ENCODE measurements at places on chromosomes 2 and 18.

DNA sequence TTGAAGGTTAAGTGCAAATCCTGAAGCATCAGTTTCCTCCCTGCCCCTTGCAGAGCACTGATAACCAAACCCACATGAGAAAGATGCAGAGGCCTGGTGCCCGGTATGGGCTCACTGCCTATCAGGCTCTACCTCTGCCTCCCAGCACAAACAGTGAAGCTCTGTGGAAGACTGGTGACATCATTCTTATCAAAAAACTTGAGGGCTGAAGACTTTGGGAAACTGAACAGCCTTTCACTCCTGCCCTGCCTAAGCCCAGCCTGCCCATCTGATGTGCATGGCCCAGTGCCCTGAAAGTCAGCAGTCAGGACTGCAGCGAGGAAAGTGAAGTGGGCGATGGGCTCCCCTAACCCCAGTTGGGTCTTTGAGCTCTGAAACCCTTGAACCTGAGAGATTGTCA lies 174.8 kb upstream of the ARL4C start:
- DNase-seq: no peak

- DNase-seq: no peak
Measured at GRCh38 chr2:30223413-30223874, 7.9 kb upstream of the LBH start.

DNA sequence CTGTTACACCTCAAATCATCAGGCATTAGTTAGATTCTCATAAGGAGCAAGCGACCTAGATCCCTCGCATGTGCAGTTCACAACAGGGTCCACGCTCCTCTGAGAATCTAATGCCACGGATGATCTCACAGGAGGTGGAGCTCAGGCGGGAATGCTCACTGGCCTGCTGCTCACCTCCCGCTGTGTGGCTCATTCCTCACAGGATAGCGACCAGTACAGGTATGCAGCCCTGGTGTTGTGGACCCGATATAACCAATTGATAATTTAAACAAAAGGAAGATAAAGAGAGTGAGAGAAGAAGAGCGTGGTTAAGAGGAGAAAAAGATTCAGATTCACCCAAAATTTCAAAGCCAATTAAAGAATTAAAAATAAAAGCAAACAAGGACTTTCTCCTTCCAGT lies 20.8 kb downstream of the TLK1 start:
- no peak for DNase-seq

GRCh38 chr2:19138264-19138825 lies 220.1 kb downstream of the OSR1 start:
- DNase-seq: no peak

- no peak for DNase-seq
Measured at GRCh38 chr18:8286303-8286702, 322.9 kb upstream of the RAB12 start.

DNA sequence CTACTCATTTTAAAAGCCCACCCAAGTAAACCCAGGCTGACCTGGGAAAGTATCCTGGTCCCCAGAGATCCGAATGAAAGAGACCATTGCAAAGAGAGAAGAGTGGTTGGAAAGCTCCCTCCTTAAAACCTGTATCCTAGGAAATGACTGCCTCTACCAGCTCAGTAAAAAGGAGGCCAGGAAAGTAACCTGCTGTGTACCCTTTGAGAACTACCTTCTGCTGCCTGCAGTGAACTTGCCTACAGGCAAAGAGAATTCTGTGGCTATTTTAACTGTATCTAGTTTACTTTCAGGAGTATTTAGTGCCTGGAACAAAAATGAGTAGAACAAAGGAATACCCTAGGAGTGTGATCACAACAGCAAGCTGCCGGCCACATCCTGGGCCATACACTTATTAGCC lies 641.7 kb upstream of the NRXN1 start:
- DNase-seq: no peak

DNA sequence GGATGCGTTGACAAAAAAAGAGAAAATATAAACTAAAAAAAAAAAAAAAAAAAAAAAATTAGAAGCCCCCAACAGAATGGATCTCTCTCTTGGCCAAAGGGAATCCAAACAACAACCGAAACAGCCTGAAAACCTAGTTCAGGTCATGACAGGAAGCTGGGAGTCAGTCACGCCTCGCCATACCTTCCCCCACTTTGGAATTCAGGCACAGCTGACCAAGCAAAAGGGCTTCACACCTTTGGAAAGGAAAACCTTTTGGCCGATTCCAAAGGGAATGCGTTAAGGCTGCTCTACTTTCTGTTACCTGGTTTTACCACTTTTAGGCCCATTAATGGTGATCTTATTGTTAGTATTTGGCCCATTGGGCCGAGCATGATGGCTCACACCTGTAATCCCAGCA lies 17.9 kb upstream of the RMC1 start:
- DNase-seq: no peak

GRCh38 chr2:109460553-109461324 lies 153.0 kb downstream of the SEPTIN10 start:
- no peak for DNase-seq

DNA sequence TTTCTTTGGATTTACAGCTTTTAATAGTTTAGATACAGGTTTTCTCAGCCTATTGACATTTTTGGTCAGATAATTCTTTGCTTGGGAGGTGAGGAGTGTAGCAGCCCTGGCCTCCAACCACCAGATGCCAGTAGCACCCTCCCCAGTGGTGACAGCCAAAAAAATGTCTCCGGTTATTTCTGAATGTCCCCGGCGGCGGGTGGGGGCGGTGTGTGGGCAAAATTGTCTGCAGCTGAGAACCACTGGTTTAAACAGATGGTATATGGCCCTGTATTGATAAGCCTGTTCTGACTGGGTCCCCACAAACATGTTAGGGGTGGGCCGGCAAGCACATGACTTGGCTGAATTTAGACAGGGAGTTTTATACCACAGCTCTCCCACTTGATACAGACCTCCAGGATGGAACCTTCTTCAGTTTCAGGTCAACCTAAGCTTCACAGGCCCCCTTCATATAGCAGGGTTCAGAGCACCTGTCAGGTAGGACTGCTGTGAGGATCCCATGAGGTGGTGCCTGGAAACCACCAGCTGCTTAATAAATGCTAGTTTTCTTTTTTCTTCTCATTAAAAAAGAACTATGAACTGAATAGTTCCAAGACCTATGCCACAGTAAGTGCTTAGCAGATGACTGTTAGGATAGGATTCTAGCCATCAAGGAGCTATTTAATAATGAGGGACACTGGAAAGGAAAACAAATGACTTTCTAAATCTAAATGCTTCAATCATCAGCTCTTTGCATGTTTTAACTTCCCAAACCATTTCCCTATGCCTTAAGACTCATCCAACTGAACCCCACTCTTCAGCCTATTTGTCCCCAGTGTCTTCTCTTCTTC lies 18.1 kb downstream of the LPIN2 start:
- peak; percentile 64 for DNase-seq

GRCh38 chr2:47339745-47340541 lies 63.0 kb upstream of the MSH2 start:
- DNase-seq: no peak

DNA sequence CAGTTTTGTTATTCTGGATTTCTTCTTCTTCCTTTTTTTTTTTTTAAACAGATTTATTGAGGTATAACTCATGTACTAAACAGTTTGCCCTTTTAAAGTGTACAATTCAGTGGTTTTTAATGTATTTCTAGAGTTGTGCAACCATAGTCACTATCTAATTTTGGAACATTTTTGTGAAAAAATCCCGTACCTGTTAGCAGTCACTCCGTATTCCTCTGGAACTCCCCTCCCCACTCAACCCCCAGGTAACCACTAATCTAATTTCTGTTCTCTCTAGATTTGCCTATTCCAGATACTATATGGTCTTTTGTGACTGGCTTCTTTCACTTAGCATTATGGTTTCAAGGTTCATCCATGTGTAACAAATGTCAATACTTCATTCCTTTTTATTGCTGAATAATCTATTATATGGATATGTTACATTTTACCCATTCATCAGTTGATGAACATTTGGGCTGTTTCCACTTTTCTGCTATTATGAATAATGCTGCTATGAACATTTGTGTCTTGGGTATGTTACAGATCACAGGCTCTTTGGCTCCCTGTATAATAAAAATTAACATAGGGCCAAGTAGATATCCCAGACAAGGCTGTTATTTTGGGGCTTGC lies 21.9 kb downstream of the EHBP1 start:
- no peak for DNase-seq

- no peak for DNase-seq
Measured at GRCh38 chr18:39208190-39208589, 1642.6 kb upstream of the CELF4 start.

GRCh38 chr18:45745817-45746461 lies 22.0 kb downstream of the SLC14A1 start:
- no peak for DNase-seq

GRCh38 chr2:75431276-75431675 lies 129.5 kb downstream of the EVA1A start:
- no peak for DNase-seq

DNA sequence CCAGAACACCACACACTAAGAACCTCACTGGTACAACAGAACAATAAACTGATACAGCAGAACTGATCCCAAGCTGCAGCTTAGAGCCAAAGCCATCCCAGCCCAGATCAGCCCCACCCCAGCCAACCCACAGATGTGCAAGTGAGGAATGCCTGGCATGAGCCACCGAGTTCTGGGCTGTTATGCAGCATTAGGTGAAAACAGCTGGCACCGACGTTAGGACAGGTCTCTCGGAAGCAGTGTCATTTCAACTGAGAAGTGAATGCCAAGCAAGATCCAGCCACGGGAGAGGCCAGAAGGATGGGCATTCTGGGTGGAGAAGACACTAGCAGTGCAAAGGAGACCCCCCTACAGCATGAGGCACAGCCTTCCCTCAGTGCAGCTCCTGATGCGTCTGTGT lies 38.9 kb downstream of the ADCY3 start:
- no peak for DNase-seq

DNA sequence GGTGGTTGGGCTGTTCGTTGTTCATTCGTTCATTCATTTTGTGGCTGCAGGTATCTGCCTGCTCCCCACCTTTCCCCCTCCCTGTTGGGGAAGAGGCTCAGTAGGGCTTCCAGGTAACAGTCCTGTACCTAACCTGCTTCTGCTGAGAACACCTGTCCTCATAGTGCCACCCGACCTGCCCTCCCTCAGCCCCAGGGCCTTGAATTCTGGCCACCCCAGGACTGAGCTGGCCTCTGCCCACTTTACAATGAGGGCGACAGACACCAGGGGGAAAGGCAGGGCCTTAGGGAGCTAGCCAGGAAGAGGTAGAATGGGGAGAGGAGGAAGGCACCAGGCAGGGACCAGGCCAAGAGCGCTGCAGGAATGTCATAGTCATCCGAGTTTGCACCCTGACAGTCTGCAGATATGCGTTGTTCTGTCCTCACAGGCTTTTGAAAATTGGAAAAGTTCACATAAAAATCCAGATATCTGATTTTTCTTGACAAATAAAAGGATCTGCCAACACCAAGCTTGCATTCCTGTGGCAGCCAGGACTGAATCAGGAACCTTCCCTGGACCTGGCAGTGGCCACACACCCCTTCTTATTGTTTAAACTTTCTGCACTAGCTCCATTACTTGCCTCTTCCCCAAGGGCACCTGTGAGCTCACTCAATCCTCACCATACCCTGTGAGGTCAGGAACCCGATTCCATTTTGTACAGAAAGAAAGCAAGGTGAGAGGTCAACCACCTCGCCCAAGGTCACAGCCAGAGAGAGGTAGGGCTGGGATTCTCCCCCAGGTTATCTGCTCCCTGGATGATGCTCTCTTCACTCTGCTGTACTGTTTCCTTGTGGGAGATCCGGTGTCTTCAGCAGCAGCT lies 35.3 kb upstream of the MRPL33 start:
- no peak for DNase-seq

DNA sequence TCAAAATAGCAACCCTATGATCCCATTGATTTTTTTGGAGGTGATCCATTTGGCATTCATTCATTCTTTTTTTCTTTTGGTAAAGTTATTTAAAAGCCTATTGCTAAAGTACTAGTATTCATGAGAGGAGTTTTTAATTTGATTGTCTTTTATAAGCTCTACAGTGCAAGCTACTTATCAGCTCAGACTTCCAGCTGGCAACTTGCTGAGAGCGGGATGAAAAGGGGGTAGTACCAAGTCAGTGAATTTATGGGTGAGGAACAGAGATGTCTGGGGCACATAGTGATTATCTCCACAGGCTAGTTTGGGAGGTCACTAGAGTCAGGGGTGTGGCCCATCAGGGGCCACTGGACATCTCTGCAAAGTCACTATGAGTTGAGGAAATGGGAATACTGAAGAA lies 202.4 kb downstream of the PIK3C3 start:
- no peak for DNase-seq

All from T-helper 9 cell (primary cell).